Jurkat, Clone E6-1 (cell line): ENCODE measurements at places on chromosomes 13 and 19.

GRCh38 chr13:39210961-39211534, 172.8 kb downstream of the NHLRC3 start:
- no peak for DNase-seq

DNA sequence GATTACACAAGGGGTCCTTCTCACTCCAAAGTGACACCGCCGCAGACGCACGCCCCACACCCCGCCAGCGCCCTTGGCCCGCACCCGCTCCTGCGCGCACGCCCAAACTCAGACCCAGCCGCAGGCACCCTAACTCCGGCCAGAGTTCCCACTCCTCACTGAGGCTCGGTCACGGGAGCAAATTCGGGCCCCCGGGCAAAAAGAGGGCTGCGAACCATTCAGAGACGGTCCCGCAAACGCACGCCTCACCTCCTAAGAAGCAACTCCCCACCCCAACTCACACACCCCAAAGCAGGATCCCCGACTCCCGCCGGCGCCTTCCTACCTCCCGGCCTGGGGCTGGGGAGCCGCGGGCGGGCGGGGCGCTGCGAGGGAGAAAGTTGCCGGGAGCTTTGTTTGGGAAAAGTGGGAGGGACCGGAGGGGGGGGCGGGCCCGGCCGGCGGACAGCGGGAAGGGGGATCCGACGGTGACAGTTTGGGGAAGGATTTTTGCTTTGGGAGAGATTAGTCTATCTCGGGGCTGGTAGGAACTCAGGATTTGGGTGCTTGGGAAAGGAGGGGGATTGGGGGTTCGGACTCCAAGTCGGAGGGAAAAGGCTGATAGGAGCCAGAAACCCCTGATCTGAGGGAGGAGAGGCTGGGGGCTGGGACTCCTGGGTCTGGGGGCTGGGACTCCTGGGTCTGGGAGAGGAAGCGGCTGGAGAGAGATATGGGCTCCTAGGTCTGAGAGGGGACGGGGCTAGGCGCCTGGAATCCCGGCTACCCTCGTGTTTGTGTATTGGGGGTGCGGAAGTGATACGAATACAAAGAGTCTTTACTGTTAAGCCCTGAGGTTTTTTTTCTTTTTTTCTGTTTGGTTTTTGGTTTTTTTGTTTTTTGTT, at the start of gene TEAD2:
Gene TEAD2, minus strand, starts transcription at position 369 of the 881 bp plus-strand sequence. CDS start 2,341 bp downstream, outside the sequence.
- DNase-seq: no peak

- no peak for DNase-seq
Observed at GRCh38 chr13:45432737-45433380, 14.7 kb upstream of the SLC25A30 start.

DNA sequence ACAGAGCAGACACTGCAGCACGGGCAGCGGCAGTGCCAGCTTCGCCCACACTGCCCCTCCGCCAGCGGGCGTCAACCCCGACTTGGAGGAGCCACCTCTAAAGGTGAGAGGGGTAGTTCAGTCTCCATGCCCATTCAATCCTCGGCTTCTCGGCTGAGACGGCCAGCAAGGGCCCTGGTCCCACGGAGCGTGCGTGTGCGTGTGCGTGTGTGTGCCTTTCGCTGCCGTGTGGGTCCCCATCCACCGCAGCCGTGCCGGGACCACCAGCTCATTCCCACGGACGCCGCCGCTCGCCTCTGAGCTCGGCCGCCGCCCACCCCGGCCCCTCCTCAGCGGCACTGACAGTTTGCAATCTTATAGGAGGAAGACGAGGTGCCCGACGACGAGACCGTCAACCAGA, 55.5 kb upstream of the LDLR start:
- no peak for DNase-seq

DNA sequence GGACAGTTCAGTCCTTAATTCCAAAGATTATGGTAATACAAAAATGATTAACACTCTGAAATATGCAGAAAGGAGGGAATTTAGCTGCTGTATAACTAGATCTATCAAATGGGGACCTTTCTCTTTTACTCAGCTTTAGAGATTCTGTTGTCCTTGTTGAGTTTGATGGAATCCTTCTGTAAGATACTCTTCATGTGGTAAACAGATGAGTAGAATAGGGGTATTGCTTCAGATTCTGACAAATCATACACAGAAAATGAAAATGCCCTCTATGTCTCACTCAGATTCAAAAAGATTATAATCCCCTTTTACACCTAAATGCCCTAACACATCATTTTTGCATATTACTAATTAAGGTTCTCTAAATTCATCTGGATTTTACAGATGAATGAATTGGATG, 50.7 kb downstream of the ARHGAP35 start:
- no peak for DNase-seq

- DNase-seq: no peak
Observed at GRCh38 chr13:30774214-30774730, 38.9 kb downstream of the ALOX5AP start.

DNA sequence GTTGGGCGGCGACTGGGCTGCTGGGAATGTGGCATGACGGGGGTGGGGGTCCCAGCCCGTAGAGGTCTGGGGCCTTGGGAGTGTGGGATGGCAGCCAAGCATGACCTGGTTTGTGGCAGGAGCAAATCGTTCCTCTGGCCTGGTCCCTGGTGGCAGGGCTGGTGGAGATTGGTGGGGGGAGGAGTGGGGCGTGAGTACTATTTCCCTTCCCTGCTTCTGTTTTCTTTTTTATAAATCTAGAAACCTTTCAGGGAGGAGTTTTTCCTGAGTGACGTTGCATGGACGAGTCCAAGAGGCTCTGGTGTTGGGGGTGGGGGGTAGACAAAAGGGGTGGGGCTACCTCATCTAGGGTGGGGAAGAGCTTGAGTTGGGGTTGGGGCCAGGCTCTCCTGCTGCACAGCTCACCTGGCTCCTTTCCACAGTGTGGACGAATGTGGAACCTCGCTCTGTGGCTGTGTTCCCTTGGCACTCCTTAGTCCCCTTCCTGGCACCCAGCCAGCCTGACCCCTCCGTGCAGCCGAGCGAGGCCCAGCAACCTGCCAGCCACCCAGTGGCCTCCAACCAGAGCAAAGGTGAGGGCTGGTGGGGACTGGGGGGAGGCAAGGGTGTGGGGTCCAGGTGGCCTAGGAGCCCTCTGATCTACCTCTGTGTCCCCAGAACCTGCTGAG, 15.4 kb upstream of the PRR19 start:
- DNase-seq: no peak

DNA sequence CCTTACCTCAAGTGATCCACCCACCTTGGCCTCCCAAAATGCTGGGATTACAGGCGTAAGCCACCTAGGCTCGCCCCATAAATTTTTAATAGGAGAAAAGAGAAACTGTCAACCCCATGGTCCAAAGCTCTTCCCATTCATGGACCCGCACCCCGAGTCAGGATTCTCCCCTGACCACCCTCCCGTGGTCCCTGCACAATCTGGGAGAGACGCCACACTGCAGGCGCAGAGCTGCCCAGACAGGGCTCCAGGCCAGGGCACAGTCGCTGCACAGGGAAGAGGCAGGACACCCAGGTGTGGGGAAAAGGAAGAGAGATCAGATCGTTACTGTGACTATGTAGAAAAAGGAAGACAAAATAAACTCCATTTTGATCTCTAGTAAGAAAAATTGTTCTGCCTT, 54.5 kb downstream of the ZNF93 start:
- DNase-seq: no peak
